ENCODE measurements at places on chromosomes 13 and 19.
A peak's percentile ranks its signal among the peaks of the same experiment; 100 is the strongest.

DNA sequence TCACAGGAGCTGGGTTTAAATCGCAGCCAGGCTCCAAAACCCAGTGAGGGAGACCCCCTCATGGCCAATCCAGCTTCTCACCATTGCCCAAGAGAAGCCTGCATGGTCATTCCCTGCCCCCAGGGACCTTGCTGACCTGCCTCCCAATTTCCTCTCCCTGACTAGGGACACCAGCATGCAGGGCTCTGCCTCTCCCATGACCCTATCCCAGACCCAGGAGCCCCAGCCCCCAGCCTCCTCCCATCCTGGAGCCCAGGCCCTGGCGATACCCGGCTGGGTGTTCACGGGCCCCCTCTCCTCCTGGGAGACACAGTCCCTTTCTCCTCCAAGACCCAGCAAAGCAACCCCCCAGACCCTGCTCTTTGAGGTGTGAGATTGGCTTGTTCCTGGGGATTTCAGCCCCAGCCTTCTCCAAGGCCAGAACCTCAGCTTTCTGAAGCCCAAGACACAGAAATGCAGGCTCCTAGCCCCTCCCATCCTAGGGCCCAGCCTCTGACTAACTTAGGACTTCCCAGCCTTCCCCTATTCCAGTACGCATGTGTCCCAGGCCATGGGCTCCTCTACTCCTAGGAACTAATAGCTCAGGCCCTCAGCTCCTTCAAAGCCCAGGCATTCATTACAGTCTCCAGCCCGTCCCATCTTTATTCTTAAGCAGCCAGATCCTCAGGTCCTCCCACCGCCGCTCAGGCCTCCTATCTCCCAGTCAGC, 1.1 kb downstream of the GYS1 start:
- DNase-seq, result no peak

DNA sequence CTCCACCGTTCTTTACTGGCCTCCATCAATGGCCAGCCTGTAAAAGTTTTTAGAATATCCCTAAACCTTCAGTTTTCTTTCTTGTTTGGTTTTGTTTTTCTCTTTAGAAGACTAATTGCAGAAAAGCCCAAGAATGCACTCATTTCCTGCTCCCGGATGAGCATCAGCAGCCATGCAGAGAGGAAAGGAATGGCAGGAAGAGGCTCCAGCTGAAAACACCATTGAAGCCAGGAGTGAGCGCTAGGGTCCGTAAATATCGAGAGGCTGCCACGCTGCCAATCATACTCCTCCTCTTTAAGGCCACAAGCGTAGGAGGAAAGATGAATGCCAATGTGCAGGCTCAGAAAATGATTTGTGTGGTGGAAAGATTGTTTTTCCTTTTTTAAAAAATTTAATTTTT, 57.4 kb upstream of the UBE2L5 start:
- no peak for DNase-seq

GRCh38 chr19:50658441-50659317, 9.4 kb downstream of the C19orf81 start:
- peak; percentile 54 for DNase-seq

GRCh38 chr19:37078717-37079032, 442 bp downstream of the ZNF420 start:
- no peak for DNase-seq

DNA sequence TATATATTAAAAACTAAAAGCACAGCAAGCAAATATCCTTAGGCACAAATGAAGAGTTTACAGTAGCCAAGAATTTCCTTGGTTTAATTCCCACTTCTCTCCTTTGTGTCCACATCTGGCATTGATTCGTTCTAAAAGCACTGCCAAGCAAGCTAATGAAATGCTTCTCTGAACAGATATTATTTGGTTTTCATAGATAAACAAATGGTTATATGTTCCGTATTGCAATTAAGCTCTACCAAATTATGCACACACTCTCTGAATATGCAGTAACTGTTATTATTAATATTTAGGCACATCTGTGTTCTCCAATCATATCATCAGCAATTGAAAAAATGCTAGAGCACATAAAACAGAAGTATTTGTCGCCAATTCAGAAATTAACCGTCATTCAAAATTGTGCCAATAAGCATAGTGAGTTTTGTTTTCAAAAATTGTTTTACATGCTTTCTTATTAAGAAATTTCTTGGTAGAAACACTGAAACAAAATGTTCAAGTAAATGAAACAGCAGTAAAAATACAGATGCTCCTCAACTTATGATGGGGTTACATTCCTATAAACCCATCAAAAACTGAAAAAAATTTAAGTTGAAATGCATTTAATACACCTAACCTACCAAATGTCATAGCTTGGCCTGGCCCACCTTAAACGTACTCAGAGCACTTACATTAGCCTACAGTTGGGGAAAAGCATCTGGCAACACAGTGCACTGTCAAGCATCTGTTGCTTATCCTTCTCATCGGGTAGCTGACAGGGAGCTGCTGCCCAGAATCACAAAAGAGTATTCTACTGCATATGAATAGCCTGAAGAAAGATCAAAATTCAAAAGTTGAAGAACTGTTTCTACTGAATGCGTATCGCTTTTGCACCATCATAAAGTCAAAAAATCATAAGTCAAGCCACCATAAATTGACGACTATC, 2134.7 kb downstream of the PCDH9 start:
- DNase-seq, result no peak

DNA sequence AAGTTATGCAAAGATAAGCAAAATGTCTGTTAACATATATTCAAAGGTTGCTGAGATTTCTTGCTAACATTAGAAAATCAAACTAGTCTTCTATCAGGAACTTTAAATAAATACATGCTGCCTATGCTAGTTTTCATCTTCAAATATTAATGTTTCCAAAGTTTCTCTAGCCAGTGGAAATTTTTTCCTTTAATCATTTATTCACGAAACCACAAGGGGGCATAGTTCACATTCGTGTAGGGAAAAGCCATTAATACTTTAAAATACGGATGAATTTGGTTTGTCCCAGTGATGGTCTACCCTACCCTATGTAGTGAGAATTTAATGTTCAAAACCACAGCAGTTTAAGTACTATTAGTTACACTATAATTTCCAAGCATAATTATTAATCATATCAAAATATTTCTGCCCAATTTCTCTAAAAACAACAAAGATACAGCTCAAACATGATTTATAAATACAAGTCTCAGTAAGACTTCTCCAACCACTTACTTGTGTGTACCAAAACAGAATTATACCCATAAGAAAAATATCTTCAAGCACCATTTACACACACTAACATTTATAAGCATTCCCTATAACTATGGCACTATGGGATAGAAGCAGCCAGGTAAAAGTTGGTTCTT, 16.2 kb downstream of the NUFIP1 start:
- DNase-seq, result no peak

DNA sequence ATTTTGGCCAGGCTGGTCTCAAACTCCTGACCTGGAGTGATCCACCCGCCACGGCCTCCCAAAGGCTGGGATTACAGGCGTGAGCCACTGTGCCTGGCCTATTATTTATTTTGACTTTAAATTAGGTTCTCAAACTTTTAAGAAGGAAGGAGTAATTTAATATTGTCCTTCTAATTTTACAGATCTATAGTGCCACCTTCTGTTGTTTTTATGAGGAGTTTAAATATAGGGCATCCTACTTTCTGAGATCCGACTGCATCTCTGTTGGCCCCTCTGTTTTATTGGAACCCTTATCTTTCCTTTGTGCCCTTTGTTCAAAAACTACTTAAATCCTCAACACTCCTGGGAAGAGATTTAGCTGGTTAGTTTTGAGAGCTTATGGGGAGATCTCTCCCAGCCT, 25.4 kb upstream of the ZMYM5 start:
- DNase-seq, result no peak

DNA sequence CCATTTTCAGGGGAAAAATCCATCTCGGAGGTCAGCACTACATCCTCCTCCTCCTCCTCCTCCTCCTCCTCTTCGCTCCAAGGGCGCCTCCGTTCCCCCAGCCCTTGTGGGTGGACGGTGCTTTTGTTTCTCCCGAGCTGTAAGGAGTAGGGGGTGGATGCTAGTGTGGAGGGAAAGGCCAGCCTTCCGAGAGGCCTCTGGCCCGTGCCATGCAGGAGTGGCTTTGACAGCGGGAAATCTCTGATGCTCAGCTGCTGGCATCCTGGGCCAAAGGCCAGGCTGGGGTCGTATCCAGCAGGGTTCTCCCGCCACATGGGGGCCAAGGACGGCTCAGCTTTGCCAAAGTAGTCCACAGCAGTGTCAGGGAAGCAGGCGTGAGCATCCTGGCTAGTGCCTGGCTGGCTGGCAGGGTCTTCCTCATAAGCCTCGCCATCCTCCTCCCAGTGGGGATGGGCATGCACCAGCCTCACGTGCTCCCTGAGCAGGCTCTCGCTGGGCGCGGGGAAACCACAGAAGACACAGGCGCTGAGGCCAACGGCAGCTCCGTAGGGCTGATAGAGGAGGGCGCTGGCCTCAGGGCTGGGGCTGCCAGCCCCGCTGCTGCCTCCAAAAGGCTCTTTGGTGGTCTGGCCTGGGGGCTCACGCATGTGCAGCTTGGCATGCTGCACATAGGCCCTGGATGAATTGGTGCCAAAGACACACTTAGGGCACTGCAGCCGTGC, 10.5 kb downstream of the WIZ start:
- DNase-seq, result no peak

GRCh38 chr19:41328842-41329225, 18.9 kb downstream of the CCDC97 start:
- DNase-seq, result no peak

GRCh38 chr19:371501-372168, 27.0 kb upstream of the MIER2 start:
- DNase-seq, result no peak

- no peak for DNase-seq
Measured at GRCh38 chr13:50357586-50358118, 342.4 kb downstream of the KCNRG start.

DNA sequence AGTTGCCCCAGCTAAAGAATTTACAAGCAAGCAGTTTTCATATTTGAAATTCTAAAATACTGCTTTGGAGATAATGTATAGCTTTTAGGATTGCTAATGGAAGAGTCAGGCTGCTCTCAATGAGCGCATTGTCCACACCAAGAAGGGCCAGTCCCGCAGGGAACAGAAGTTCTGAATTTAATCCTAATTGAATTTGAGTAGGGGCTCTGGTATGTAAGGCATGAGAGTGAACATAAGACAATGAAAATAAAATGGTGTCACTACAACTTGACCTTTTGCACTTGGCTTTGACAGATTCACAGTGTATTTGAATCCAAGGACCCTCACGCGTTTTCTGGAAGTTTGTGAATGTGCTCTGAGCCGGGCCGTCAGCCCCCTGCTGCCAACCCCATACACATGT, 32.6 kb downstream of the RAB20 start:
- no peak for DNase-seq

- no peak for DNase-seq
Measured at GRCh38 chr13:78325585-78325984, 277.8 kb downstream of the POU4F1 start.

DNA sequence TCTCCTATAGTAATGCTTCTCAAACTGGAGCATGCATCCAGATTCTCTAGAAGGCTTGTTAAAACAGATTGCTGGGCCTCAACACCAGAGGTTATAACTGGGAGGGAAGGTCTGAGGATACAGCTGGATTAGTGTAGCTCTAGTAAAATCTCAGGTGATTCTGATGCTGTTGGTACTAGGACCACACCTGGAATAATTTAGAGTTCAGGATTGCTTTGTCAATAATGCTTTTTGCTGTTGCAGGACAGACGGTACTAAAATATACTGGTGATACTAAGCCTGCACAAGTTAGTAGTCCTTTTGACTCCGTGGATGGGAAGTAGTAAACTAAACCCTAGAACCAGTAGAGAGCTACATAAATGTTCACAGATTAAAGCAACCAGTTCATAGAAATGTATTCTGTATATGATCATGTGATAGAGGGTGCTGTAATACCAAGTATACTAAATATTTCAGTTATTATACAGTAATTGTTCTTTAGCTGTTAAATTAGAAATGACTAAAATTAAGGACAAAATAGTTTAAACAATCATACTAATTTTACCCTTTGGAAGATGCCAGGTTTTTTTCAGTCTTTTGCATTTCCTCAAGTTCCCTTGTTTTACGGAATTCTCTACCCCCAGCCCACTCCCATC, 258.2 kb upstream of the STARD13 start:
- no peak for DNase-seq

DNA sequence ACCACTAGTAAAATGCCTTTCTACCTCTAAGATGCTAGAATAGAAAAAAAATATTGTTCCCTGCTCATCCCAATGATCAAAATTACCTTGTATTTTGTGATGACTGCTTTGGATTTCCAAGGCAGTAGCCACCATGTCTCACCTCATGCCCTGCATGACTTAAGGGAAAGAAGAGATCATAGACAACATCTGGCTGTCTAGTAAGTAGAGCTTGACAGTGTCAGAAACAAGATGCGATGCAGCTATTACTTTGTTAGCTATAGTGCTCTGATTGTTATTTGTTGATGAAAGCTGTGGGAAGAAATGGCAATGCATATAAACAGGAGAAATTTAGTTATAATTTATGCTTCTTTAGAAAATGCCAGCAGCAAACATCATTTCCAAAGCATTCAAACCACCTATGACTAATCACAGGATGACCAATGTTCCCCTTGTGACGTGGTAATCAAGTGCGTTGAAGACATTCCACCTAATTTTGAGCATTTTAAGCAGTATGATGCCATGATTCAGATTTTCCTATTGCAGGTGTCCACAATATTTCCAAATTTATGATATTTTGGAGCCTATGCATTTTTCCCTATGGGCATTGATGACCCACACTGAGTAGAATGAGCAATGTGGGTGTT, 308.3 kb downstream of the KCNRG start:
- DNase-seq, result no peak

DNA sequence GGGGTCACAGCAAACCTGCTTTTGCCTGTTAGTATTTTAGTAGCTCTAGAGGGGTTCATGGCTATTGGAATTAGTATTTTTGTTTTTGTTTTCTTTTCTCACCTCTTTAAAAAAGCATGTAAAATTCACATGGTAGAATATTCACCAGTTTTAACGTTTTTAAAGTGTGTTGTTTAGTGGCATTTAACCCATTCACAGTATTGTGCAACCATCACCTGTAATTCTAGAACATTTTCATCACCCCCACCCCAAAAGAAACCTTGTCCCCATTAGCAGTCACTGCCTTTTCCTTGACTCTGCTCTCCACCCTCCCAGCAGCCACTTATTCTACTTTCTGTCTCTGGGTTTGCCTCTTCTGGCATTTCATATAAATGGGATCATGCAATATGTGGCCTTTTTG, 39.8 kb downstream of the GATAD2A start:
- no peak for DNase-seq

DNA sequence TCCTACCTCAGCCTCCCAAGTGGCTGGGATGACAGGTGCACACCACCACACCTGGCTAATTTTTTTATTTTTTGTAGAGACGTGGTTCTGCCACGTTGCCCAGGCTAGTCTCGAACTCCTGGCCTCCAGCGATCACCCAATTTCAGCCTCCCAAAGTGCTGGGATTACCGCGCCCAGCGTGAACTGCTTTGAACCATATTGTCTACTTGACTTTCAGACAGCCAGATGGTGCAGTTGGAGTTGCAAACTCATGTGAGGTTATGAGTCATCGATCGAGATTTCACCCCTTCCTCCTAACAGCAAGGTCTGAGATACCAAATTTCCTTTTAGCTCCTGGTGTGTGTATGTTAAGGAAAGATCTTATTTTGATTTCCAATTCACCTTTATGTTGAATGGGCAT, 2.7 kb downstream of the SLC27A1 start:
- DNase-seq, result no peak
